Left renal cortex interstitium (tissue), 4 donors: ENCODE measurements at places on chromosomes 2 and 18. TPM values are rescaled to one million over a fixed set of nuclear protein-coding genes. Genes with fewer than 3 reads are reported as not detected.

The FAM161A gene
- 32.4 TPM for polyA plus RNA-seq

The SERPINB13 gene
- not detected for polyA plus RNA-seq

The DSC2 gene
- 39.0 TPM for polyA plus RNA-seq

The CHCHD5 gene
- 44.6 TPM for polyA plus RNA-seq

The STON1 gene
- 40.4 TPM for polyA plus RNA-seq

The LYG2 gene
- 0.21 TPM for polyA plus RNA-seq

The SLC19A3 gene
- polyA plus RNA-seq = 5.7 TPM

The DDX1 gene
- 148 TPM for polyA plus RNA-seq

The KIF1A gene
- 11.1 TPM for polyA plus RNA-seq

The SERPINB3 gene
- not detected for polyA plus RNA-seq

The C2orf78 gene
- polyA plus RNA-seq = not detected

The TFPI gene
- 46.8 TPM for polyA plus RNA-seq

The MDH1 gene
- polyA plus RNA-seq = 491 TPM

The CELF4 gene
- polyA plus RNA-seq = 4.9 TPM

The CDH2 gene
- 76.1 TPM for polyA plus RNA-seq

The SIGLEC15 gene
- polyA plus RNA-seq = 0.81 TPM

The ZSWIM2 gene
- not detected for polyA plus RNA-seq

DNA sequence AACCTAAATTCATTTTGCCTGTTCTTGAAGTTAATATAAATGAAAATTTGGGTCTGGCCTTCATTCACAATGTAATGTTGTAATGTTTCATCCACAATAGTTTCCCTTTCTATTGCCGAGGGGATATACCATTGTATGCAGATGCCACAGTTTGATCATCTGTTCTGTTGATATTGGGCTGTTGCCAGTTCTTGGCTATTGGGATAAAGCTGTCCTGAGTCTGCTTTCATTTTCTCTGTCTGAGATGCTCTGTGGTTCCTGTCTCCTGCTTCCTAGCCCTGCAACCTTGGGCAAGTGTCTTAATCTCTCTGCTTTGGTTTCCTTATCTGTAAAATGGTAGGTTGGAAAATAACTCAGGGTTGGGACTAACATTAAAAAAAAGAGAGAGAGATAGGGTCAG, 25.2 kb downstream of the B3GNT2 start:
- no peak for DNase-seq

DNA sequence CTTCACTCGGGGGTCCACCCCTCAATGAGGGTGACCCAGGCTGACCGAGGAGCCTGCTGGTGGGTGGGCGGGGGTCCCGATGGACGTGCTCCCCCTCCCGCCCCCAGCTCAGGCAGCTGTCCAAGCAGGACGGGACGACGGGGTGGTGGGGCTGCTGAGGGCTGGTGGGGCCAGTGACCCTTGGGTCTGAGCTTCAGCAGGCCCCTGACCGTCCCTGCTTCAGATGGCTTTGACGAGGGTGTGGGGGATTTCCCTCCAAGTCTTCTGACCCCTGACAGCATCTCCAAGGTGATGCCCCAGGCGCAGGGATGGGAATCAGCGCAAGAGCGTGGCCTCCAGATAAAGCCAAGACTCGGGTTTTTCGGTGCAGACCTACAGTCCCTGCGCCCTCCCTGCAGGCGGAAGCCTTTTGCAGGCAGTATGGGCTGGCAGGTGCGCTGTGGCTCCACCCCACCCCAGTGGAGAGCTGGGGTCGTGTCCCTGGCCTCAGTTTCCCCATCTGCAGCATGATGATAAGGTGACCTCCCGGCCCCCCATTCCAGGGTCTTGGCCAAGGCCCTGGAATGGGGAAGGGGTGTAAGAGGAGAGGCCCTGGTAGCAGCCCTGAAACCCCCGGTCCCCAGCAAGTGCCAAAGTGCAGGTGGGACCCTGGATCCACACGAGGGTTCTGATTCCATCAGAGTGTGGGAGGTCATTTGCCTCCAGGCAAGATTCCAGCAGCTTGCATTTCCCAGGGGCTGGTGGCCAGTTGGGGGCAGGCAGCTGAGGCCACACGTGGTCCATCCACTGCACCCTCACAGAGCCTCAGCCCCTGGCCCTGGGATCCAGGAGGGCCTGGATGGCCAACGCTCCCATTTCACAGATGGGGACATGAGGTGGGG, 8.7 kb downstream of the CROCC2 start:
- DNase-seq = no peak

- no peak for DNase-seq
Measured at GRCh38 chr2:201794294-201794693, 12.0 kb upstream of the CDK15 start.

GRCh38 chr2:72173640-72174321, 26.1 kb upstream of the CYP26B1 start:
- no peak for DNase-seq

- DNase-seq = no peak
Measured at GRCh38 chr2:168565512-168565911, 109.4 kb downstream of the CERS6 start.

- no peak for DNase-seq
Measured at GRCh38 chr2:187102381-187102780, 253.4 kb upstream of the ZSWIM2 start.

GRCh38 chr2:15769676-15770547, 170.4 kb upstream of the MYCN start:
- no peak for DNase-seq

GRCh38 chr2:144213797-144214196, 306.1 kb downstream of the ZEB2 start:
- DNase-seq = no peak

DNA sequence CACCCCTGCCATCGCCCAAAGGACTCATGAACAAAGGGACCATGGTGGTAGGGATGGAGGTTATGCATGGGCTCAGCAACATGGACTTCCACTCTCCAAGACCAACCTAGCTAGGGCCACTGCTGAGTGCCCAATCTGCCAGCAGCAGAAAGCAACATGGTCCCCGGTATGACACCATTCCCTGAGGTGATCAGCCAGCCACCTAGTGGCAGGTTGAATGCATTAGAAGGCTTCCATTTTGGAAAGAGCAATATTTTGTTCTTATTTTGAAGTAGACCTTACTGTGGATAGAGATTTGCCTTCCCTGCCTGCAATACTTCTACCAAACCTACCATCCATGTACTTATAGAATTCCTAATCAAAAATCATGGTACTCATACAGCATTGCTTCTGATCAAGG, 99.8 kb downstream of the METTL4 start:
- DNase-seq = no peak

DNA sequence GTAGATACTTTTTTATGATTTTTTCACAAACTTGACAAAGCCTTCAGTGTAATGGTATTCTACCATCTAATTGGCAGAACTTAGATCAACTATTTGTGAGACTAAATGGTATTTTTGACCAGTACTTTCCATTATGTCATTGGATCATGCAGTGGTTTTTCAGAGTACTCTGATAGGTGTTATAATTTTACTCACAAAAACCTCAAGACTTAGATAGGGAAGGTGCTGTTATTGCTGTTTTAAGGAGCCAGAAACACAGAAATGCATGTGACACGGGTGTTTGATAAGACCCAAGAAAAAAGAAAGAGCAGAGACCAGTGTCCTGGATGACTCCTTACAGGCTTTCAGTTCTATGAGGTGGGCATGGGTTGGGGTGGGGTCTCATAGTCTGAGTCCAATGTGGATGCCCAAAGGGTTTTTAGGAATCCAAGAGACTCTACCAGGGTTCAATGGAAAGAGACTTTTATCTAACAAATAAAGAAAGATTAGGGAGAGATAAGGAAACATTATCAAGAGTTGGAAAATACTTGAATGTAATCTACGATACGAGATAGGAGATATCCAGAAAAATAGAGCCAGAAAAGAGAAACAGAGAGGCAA, 31.3 kb downstream of the SP140 start:
- no peak for DNase-seq

DNA sequence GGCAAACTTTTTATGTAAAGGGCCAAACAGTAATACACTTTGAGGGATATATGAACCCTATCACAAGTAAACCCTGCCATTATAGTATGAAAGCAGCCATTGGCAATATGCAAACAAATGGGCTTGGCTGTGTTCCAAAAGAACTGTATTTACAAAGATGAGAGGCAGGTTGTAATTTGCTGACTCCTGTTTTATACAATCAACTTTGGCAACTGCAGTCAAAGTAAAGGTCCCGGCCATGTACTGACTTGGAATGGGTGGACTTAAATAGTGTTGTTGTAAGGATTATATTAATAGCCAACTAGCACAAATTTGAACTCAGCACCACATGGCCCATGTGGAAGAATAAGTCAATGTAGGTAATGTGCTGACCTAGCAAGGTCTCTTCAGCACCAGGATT, 223.4 kb downstream of the WDPCP start:
- no peak for DNase-seq

DNA sequence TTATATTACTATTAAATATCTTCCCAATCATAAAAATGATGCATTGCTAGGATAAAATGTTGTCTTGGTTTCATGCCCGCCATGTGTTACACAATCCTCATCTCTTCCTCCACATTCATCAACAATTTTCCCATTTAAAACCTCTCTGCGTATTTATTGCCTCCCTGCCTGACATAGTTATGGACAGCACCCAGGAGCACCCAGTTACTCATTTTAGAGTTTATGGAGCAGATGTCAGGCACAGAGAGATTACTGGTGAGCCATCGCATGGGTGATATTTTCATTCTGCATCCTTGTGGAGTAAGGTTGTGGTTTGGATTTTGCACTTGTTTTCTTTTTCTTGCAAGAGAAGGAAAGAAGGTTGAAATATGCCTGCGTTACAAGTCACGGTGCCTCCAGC, 116.7 kb upstream of the NPAS2 start:
- DNase-seq = no peak

DNA sequence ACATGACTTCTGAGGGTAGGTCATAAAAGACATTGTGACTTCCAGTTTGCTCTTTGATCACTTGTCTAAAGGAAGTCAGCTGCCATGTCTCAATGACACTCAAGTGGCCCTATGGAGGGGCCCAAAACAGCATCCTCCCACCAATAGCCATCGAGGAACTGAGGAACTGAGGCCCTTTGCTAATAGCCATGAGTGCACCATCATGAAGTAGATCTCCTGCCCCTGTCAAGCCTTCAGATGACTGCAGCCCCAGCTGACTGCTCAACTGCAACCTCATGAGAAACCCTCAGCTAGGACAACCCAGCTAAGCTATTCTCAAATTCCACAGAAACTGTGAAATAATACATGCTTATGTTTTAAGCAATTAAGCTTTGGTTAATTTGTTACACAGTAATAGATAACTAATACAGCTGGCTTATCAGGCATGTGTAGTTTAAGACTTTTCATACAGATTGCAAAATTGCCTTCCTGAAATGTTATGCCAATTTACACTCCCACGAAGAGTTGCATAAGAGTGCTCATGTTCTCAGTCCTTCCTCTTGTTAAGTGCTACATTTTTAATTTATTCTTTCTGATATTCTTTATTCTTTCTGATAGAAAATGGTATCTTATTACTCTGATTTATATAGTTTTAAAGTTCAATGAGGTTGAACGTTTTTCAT, 105.6 kb upstream of the NDUFV2 start:
- no peak for DNase-seq

DNA sequence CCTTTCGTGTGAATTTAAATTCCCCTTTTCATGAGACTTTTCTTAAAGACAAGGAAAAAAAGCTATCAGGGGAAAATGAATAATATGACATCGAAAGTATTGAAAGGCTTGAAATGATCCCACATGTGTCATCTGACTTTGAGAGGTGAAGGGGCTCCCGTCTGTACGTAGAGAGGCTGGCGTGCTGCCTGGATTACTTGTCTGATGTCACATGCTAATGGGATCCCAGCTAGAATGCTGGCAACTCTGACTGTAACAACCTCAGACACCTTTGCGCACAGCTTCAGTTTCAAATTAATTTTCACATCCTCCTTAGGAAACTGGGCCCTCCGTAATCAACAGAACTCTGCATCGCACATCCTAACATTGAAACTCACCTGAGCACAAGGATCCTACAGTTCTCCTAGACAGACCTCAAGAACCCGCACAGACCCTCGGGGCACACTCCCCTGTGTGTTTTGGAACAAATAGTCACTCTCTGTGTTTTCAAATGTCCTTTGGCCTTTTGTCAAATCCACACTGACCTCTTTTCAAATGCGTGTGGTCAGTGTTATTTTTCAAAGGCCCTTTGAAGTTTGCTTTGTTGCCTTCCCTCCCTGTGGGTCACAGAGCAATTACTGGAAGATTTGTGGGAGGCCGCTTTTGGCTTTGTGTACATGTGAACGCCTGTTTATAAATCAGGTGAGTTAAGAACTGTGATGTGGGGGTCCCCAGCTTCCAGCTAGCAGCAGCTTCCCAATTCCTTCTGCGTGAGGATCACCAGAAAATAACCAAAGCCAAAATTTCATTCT, 65.9 kb downstream of the IL1R2 start:
- no peak for DNase-seq

DNA sequence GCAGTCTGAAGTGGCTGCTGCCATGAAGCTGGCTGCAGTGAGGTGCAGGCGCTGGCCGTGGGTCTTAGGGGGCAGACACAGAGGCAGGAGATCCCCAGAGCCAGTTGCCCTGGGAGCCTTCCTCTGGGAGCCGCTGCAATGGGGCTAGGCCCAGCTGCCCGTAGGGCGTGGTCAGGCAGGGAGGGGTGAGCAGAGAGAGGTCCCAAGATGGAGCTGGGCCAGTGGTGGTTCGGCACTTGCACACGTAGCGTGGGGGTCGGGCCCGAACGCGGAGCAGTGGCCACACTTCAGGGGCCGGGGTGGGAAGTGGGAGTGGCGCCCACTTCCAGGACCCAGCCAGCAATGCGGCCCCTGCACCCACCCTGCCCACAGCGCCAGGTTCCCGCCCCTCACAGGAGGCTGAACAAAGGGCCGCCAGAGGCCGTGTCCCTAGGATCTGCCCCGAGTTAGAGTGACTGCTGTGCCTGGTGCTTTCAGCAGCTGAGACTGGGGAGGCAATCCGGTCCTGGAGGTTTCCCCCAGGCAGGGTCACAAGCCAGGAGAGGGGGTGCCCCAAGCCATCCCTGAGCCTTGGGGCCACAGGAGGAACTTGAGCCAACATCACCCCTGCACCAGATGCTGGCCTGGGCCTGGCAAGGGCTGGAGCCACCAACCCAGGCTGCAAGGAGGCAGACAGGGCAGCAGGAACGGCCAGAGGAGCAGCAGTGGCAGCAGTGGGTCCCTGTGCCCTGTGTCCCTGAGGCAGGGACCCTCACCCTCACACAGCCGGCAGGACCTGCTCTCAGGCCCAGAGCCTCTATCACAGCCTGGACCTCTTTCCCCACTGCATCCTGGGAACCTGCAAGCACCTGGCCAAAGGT, 21.3 kb upstream of the SP140L start:
- DNase-seq = no peak

- DNase-seq = no peak
Measured at GRCh38 chr2:29000956-29001355, 19.9 kb downstream of the TOGARAM2 start.

GRCh38 chr2:240615396-240615795, 9.9 kb upstream of the GPR35 start:
- no peak for DNase-seq

GRCh38 chr2:159875083-159875482, 77.1 kb upstream of the CD302 start:
- no peak for DNase-seq

GRCh38 chr2:16728351-16729136, 62.9 kb upstream of the CYRIA start:
- DNase-seq = no peak
